ENCODE measurements at places on chromosomes 6 and 20. TPM values are rescaled to one million over a fixed set of nuclear protein-coding genes. Genes with fewer than 3 reads are reported as not detected.

GRCh38 chr6:139881728-139882211, 507.3 kb upstream of the CITED2 start:
- peaks cover 3% of the 10 kb centered on the region for H3K27me3 ChIP-seq
- no peaks in the 10 kb centered on the region for H3K4me1 ChIP-seq
- H3K4me3 ChIP-seq = no peak overlapping the region
- H3K36me3 ChIP-seq = no peaks in the 10 kb centered on the region
- H3K27ac ChIP-seq = no peak overlapping the region

- no peaks in the 10 kb centered on the region for H3K27me3 ChIP-seq
- H3K4me3 ChIP-seq = no peak overlapping the region
- no peak overlapping the region for H3K27ac ChIP-seq
- DNase-seq = no peak
- peaks cover 63% of the 10 kb centered on the region for H3K36me3 ChIP-seq
- no peaks in the 10 kb centered on the region for H3K4me1 ChIP-seq
These were observed 31.6 kb downstream of the OSBPL2 start for GRCh38 chr20:62269871-62270270.

- no peak for DNase-seq
- H3K27ac ChIP-seq = no peak overlapping the region
- no peaks in the 10 kb centered on the region for H3K36me3 ChIP-seq
- no peaks in the 10 kb centered on the region for H3K4me1 ChIP-seq
These were observed 10.7 kb upstream of the RFX6 start for GRCh38 chr6:116866281-116866871.

DNA sequence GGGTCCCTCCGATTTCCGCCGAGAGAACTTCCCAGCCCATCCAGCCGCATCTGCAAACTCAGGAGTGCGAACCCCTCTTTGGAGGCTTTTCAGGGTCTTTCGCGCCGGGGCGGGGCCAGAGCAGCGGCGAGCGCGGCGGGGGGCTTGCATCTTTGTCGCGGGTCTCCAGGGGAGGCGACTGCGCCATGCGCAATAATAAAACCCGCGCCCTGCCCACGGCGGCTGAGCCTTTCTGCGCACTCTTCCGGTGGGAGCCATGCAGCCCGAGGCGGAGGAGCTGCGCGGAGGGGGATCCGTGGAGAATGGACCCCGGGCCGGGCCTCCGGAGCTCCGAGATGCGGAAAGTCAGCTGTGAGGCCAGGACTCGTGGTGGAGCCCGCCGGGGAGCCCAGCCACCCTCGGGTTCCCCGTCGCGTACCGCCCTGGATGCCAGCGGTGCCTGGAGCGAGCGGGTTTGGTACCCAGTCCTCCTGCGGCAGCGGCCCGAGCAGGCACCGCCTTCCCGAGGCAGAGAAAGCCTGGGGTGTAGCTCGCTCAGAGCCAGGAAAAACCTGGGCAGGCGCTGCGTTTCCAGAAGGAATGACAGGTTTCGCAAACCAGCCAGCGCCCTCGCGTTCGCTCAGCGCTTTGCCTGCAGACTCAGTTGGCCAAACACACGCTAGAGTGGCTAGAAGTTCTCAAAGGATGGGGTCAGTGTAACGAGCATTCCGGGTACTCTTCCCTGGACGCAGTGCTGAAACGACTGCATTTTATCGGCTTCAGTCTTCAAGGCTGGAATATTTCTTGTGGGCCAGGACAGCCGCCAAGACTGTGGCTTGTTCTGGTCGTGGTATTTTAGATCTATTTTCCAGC, 1.2 kb downstream of the AKAP12 start:
- peak overlapping the region; percentile 22 for H3K4me3 ChIP-seq
- DNase-seq = no peak
- no peaks in the 10 kb centered on the region for H3K36me3 ChIP-seq
- H3K27ac ChIP-seq = no peak overlapping the region
- H3K27me3 ChIP-seq = peaks cover 57% of the 10 kb centered on the region

DNA sequence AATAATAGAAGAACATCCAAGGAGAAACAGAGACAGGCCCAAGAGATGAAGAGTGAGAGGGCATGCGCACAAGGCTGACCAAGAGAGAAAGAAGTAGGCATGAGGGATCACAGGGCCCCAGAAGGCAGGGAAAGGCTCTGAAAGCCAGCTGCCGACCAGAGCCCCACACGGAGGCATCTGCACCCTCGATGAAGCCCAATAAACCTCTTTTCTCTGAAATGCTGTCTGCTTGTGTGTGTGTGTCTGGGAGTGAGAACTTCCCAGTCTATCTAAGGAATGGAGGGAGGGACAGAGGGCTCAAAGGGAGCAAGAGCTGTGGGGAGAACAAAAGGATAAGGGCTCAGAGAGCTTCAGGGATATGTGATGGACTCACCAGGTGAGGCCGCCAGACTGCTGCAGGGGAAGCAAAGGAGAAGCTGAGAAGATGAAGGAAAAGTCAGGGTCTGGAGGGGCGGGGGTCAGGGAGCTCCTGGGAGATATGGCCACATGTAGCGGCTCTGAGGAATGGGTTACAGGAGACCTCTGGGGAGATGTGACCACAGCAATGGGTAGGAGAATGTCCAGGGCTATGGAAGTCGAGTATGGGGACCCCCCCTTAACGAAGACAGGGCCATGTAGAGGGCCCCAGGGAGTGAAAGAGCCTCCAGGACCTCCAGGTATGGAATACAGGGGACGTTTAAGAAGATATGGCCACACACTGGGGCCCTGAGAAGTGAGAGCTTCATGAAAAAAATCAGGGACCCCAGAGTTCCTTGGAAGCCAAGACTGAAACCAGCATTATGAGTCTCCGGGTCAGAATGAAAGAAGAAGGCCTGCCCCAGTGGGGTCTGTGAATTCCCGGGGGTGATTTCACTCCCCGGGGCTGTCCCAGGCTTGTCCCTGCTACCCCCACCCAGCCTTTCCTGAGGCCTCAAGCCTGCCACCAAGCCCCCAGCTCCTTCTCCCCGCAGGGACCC, 981 bp upstream of the TNF start:
- H3K36me3 ChIP-seq = peaks cover 23% of the 10 kb centered on the region
- peak overlapping the region; percentile 87 for H3K27ac ChIP-seq
- H3K27me3 ChIP-seq = no peaks in the 10 kb centered on the region

PPP1R11 gene
- 28.3 TPM for total RNA-seq

NRM gene
- 4.4 TPM for total RNA-seq
